ENCODE measurements at places on chromosomes 4 and X.
A peak's percentile ranks its signal among the peaks of the same experiment; 100 is the strongest.

- DNase-seq, result no peak
Observed at GRCh38 chr4:19051831-19052230, 1030.3 kb upstream of the LCORL start.

GRCh38 chr4:110636171-110636679 lies 13.3 kb upstream of the PITX2 start:
- DNase-seq, result no peak

DNA sequence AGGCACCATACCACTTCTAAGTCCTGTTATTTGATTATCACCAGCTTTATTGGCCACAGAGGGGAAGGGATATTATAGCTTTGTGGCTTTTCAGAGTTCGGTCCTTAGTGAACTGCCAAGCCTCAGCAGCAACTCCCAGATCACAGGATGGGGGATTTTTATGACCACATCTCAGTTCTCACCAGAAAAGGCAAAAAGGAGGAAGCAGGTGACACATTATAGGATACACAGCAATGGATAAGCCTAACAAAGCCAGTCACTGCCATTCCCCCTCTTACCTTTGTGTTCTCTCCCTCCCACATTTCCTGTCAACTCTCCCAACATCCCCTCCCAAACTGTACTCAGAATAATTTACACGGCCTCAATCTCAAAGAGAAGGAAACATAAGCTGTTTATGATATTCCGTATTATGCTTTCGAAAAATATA lies 142.8 kb downstream of the MGST2 start:
- no peak for DNase-seq

DNA sequence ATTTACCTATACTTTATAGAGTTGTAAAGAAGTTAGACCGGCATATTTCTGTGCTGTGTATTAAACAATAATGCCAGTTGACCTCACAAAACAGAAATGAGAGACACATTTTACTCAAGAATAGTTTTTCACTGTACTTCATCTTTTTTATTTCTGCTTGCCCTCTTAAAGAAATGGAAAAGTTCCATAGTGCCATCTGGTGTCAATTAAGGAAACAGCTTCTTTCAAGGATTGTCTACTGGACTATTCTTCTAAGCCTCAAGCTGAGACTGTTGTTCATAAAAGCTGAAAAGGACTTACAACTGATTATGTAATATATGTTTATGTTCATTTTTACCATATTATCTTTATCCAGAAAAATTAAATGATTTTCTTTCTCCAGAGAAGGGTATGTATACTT lies 1523.7 kb downstream of the ARAP2 start:
- DNase-seq, result no peak

GRCh38 chrX:30310429-30311206 lies 1.4 kb upstream of the NR0B1 start:
- DNase-seq, result no peak

DNA sequence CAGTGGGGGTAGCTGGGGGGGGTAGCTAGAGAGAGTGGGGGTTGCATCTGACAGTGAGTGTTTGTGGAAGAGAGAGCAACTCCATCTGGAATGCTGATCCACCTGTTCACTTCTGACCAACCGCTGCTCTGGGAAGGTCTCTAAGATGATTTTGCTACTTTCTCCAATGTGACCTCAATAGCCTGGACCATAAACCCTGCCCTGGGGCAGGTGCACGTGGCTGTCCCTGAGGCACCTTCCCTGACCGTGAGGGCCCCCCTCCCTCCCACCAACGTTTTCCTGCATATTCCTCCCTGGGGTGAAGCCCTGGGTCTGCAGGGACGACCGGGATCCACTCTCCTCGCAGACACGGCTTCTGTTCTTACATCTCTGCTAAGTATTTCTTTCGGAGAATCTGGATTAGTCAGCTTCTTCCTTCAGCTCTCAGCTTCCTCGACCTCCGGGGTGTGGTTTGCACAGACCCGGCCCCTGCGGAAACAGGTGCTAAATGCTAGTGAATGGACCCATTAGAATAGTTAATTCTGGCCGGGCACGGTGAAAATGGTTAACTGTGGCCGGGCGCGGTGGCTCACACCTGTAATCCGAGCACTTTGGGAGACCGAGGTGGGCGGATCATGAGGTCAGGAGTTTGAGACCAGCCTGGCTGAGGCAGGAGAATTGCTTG lies 21.4 kb upstream of the PLCXD1 start:
- no peak for DNase-seq

DNA sequence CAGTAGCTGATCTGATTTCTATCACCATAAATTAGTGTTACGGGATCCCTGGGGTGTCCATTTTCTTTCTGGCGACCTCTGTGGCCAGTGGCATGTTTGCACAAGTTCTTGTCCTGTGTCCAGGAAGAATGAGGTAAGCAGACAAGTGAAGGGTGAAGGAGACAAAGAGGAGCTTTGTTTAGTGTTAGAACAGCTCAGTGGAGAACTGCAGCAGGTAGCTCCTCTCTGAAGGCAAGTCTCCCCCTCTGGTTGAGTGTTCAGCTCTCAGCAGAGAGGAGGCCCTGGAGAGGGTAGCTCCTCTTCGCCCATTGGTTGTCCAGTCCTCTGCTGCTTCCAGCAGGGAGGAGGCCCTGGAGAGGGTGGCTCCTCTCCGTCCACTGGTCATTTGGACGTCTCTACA lies 47.2 kb downstream of the DMP1 start:
- DNase-seq, result no peak

DNA sequence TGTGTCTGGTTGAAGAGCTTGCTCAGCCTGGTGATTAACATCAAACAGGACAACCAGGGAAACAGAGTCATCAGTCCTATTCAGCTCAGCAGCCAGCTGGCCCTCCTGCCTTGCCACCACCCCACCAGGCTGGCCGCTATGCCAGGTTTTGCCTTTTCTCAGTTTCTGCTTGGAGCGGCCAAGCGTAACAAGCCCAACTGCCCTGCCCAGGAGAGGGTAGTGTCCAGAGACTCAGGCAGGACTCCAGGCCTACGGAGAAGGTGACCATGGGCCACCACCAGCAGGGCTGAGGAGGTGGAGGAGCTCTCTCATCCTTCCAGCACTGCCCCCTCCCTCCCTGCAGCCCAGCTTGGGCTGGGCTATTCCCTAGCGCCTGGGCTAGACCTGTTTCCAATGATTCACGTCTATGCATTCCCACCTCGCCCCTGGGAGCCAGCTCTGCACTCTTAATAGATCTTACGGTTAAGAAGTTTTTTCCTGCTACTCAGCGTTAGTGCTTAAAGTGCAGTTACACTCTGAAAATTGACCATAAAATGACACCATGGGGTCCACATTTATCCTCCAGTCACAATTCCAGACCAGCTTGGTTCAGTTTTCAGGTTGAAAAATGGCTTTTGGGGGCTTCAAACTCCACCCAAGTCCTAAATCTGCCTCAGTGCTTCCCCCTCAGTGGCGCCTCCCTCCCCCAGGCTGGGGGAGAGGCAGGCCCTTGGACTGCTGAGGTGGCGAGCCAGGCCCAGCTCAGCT lies 124.0 kb upstream of the PJA1 start:
- DNase-seq, result no peak

- no peak for DNase-seq
Observed at GRCh38 chrX:29699239-29699638, 516.1 kb upstream of the MAGEB2 start.

DNA sequence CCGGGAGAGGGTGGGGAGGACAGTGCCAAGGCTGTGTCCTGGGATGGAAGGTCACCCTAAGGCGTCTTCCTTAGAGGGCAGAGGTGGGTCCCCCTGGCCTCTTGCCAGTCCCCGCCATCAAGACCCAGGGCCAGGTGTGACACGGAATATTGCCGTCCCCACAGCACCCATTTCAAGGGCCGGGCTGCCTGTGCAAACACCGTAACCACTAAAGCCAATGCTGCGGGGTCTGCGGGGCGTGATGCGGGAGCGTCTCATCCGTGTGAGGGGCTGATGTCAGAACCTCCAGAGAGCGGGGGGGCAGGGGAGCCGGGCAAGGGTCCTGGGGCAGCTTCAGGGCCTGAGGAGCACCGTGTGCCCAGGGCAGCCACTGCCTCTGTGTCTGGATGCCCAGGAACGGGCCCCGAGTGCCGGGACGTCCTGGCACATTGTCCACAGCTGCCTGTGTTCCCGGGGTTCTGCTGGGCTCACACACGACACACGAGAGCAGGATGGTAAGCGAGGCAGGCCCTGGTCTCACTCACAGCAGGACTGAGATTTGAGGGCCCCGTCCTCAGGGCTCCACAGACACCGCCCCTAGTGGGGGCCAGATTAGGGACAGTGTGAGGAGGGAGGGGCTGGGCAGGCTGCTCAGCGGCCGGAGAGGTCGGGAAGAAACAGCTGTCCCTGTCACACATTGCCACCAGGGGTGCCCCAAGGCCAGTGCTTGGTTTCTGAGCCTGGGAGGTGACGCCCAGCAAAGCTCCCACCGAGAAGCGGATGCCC lies 29.2 kb downstream of the NKX1-1 start:
- no peak for DNase-seq

- no peak for DNase-seq
Observed at GRCh38 chrX:15956681-15957080, 102.1 kb upstream of the AP1S2 start.

DNA sequence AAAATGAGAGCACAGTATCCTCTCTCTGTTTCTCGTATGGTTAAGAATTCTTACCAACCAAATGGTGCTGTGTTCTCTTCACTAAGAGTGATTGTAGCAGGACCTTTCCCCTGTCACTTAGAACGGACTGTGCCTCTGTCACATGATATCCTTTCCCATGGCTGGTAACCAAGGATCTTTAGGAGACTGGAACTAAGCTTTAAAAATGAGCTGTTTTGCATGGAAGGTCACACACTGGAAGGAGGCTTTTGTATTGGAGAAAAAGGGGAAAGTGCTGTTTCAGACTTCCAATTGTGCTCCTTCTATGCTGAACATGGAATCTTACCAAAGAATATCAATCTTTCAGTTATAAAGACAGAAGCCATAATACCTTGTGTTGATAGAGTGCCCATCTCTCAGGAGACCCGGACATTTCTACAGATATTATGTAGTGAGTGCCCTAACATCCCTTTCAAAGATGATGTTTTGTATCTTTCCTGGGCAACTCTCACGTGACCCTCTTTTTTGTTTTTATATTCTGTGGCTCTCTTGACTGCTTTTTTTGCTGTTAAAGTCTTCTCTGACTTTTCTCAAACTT lies 148.6 kb downstream of the SLC4A4 start:
- peak; percentile 11 for DNase-seq

Data from hippocampal formation (tissue), 2 donors.